ENCODE measurements at places on chromosomes 2 and 18. TPM values are rescaled to one million over a fixed set of nuclear protein-coding genes. Genes with fewer than 3 reads are reported as not detected.

DNA sequence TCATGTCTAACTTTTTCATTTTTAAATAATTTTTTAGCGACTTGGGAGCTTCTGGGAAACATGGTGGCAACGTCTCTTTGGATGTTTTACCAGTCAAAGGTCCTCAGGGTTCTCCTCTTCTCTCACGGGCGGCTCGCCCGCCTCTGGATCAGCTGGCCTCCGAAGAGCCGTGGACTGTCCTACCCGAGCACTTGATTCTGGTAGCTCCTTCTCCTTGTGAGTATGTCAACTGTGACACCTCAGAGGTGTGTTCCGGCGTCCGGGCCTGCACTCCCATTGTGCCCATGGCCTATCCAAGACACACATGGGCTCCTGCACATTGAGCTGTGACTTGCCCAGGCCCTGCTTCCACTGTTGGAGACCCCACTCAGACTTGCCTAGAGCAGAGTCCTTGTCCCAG, 104.3 kb downstream of the CEP192 start:
- no peak for DNase-seq

DNA sequence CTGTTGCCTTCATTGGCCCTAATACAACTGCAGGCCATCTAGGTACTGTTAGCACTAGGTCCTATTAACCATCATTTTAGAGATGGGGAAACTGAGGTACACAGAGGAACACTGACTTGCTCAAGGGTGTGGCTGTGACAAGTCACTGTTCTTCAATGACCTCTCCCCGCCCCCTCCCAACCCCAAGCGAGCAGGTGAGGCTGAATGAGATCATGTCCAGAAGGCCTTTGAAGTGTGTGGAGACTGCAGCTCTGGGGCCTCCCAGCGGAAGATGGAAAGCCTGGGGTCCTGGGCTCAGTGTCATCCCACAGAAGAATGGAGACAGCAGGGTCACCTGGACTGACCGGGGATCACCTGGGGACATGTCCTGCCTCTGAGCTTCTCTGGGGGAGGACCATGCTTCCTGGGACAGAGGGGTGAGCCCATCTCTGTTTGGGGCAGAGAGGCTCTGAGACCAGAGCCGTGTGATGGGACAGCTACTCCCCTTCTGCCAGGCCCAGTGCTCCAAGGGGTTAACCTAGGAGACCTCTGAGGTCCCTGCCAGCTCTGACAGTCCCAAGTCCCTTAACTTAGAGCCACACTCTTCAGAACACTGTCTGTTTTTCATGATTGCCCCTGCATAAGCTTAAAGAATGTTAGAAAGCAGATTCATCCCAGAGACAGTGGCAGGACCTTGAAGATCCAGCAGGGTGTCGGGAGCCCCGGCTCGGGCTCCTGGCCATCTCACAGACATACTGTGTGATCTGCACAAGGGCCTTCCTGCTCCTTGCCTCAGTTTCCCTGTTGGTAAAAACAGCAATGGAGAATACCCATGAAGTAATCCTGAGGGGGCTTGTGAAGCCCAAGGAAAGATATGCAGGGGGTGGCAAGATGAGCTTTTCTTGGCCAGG, 16.7 kb upstream of the FOSL2 start:
- DNase-seq = no peak

DNA sequence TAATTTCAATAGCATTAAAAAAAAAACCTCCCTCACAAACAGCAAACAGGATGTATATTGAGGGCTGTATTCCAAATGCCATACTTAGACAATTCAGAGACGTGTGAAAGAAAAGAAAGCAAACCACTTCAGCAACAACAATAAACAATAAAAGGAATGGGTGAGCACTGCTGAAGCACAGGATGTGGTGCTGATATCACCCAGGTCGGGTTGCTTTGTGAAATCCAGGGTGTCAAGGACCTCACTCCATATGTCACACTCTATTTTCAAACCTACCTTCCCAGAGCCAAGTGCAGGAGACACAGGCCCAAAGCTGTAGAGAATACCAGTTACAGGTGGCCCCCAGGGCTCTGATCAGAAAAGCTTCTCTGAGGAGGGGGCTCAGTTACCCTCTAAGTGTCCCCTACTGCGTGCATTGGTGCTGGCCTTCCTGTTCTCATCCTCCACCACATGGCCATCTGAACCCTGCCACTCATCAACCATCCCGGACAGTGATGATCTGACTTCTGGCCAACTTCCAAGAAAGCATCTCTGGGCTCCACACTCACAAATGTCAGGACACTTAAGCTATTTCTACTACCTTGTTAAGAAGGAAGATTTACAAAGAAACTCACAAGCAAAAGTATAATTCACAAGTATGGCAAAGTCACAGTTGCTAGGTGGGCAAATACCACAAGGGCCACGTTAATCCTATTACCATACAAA, 363.0 kb downstream of the SS18 start:
- no peak for DNase-seq

DNA sequence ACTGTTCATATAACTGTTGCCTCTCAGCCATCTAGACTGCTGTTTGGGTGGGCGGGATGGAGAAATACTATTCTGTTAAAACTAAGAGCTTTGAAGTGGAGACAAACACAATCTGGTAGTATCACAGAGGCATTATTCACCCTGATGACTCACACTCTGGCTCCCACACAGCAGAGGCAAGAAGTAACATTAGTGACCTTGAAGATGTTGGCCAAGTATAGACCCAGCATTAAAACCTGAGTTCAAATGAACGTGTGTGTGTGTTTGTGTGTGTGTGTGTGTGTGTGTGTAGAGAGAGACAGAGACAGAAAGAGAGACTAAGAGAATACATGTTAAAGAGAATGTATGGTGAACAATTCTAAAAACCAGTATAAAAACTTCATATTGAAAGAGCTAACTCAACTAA, 22.5 kb upstream of the ACVR1 start:
- DNase-seq = peak; percentile 49

DNA sequence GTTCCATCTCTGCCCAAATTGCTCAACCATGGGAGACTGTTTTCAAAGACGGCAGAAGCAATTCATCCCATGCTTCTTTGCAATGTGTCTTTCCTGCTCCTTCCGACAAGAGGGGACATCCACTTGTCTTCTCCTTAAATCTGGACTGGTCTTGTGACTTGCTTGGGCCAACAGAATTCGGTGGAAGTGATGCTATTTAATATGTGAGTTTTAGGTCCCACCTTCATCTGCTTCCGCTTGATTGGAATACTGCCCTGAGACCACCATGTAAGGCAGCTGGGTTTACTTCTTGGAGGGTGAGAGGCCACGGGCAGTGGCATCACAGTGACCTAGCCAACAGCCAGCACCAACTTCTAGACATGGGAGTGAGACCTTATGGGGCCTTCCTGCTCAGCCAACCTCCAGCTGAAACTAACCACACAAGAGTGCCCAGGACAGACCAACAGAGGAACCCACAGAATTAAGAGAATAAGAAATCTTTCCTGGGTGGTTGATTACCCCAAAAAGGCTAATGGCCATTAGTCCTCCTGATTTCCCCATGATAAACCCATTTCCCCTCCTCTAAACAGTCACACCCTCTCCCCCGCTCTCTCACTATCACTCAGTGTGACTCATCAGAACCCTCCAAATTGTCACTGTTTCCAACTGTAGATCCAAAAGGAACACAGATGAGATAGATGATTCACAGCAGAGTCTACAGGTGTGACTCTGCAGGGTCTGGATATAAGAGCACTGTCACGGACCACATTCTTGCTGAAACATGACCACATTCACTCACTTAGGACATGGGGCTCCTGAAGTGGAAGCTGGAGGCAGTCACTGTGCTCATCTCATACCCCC, 16.2 kb upstream of the RHOB start:
- DNase-seq = no peak

GRCh38 chr2:21930226-21930625, 806.5 kb downstream of the TDRD15 start:
- no peak for DNase-seq

- peak; percentile 46 for DNase-seq
Measured at GRCh38 chr2:85584354-85584856, at the start of gene VAMP5. VAMP5 (plus strand) TSS chr2:85584431; CDS start chr2:85584491, 60 bp downstream.

DNA sequence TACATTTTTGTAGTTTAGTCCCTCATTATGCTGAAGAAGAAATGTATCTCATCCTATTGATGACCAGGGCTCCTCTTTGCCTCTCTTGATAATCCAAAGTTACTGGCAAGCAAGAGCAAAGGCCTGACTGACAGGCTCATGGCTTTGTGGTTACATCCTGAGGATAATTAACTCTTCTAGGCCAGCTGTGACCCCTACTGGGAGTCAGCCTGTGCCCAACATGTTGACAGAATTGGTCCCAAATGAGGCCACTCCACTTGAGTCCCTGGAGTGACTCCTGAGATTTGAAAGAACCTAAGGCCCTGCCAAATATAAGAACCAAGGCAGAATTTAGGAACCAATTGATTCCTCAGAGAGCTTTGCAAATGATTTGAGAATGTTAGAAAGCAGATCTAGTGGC, 973.8 kb upstream of the CELF4 start:
- DNase-seq = no peak

GRCh38 chr2:121831841-121832240, 76.4 kb downstream of the TSN start:
- no peak for DNase-seq

Gene TRMT61B
- total RNA-seq = 14.5 TPM

DNA sequence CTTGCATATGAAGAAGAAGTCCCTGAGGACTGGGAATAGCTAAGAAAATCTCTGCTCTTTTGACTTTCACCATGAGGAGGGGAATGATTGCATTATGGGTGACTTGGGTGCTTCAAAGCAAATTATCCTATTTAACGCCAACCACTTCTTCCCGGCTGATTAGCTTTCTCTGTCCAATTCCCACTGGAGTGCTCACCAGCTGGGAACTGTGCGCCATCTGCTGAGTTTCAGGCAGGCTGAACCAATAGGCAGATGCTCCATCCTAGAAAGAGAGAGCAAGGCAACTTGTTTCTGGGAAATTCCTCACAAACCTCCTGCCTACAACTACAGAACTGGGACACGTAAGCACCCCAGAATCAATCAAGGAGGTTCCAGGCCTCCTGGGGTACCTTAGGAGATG, 49.4 kb downstream of the POLE4 start:
- no peak for DNase-seq

DNA sequence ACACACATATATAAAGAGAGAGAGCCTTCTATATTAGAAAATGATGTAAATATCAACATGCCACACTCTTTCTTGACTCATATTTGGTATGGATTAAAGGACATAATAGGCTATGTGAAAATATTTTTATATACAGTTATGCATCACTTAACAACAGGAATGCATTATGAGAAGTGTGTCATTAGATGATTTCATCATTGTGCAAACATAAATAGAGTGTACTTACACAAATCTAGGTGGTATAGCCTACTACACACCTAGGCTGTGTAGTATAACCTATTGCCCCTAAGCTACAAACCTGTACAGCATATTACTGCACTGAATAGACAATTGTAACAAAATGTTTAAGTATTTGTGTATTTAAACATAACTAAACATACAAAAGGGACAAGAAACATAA, 354.8 kb upstream of the CNTNAP5 start:
- no peak for DNase-seq

- DNase-seq = peak; percentile 77
Measured at GRCh38 chr2:16650287-16651249, 15.1 kb downstream of the CYRIA start.

DNA sequence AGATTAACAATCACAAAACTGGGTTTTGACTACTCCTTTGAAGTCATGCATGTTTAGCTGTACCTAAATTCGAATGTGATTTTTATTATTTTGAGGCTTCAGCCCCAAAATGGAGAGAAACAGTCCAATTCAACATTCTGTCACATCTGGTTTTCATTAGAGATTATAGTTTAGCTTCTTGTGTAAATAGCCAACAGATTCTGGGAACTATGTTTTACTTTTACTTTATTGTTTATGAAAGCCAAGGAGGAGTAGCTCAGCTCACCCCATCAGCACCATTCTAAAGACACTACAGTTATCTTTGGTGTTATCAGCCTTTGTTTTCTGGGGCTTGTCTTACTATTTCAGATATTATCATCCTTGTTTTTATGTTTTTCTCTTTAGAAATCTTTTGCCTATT, 465.0 kb upstream of the CWC22 start:
- DNase-seq = no peak

- DNase-seq = no peak
Measured at GRCh38 chr2:216820709-216821108, 39.2 kb downstream of the TNP1 start.

GRCh38 chr18:58545338-58546296, 83.3 kb downstream of the ALPK2 start:
- DNase-seq = no peak

GRCh38 chr2:54207666-54208195, 48.3 kb downstream of the TSPYL6 start:
- peak; percentile 60 for DNase-seq

- DNase-seq = no peak
Measured at GRCh38 chr2:118929059-118929458, 12.9 kb upstream of the MARCO start.

DNA sequence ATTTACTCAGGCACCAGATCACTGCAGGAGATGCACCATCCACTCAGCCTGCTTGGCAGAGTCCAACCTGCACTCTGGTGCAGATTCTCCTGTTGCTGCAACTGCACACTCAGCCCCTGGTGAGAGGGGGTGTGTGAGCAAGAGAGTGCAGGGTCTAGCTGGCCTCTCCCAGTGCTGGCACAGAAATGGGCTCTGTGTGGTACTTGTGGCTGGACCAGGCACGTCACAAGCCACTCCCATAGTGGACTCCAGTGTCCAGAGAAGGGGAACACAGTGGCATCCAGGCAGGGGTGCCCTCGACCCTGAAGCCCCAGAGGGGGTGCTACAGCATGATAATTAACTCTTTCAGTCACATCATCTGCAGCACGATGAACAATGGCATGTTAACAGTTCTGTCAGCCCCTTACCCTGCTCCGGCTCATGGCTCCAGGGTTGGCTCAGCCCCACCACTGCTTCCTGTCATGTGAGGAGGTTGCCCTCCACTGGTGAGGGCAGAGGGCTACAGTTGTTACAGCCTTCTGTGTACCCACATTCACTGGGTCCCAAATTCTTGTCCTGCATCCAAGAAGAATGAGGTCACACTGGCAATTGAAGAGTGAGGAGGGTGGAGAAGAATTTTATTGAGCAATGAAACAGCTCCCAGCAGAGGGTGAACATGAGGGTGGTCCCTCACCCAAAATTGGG, 135.7 kb downstream of the EVA1A start:
- no peak for DNase-seq

Gene VSNL1
- total RNA-seq = not detected

Gene MEX3C
- 41.5 TPM for total RNA-seq

Gene RIT2
- not detected for total RNA-seq

- no peak for DNase-seq
Measured at GRCh38 chr18:48858676-48859075, 92.1 kb downstream of the SMAD7 start.

Gene GAREM2
- total RNA-seq = 0.68 TPM

GRCh38 chr2:26769089-26769761, 5.1 kb downstream of the SLC35F6 start:
- DNase-seq = peak; percentile 77

GRCh38 chr2:40477361-40477760, 25.5 kb upstream of the SLC8A1 start:
- no peak for DNase-seq

Gene PDCD1
- not detected for total RNA-seq

Gene NPPC
- 0.17 TPM for total RNA-seq

Gene FAHD2B
- 5.3 TPM for total RNA-seq

GRCh38 chr2:238096311-238097011, 3.7 kb upstream of the ESPNL start:
- DNase-seq = no peak
